ENCODE measurements at places on chromosomes 1 and 21.

GRCh38 chr1:17403081-17403480, 31.1 kb downstream of the PADI6 start:
- DNase-seq = no peak

GRCh38 chr1:159010391-159010790, 684 bp downstream of the IFI16 start:
- no peak for DNase-seq

DNA sequence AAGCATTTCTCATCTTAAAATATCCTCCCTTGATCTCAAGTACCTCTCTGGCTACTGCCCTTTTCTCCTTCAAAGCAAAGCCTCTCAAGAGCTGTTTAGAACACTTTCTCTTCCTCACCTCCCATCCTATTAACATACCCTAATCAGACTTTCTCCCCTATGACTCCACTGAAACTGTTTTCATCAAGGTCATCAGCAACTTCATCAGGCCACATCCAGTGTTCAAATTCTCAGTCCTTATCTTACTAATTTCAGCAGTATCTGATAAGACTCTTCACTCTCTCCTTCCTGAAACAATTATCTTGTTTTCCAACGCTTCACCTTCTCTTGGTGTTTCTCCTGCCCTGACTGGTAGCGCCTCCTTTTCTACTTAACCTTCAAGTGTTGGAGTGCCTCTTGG, 1.5 kb upstream of the RAP1A start:
- no peak for DNase-seq

DNA sequence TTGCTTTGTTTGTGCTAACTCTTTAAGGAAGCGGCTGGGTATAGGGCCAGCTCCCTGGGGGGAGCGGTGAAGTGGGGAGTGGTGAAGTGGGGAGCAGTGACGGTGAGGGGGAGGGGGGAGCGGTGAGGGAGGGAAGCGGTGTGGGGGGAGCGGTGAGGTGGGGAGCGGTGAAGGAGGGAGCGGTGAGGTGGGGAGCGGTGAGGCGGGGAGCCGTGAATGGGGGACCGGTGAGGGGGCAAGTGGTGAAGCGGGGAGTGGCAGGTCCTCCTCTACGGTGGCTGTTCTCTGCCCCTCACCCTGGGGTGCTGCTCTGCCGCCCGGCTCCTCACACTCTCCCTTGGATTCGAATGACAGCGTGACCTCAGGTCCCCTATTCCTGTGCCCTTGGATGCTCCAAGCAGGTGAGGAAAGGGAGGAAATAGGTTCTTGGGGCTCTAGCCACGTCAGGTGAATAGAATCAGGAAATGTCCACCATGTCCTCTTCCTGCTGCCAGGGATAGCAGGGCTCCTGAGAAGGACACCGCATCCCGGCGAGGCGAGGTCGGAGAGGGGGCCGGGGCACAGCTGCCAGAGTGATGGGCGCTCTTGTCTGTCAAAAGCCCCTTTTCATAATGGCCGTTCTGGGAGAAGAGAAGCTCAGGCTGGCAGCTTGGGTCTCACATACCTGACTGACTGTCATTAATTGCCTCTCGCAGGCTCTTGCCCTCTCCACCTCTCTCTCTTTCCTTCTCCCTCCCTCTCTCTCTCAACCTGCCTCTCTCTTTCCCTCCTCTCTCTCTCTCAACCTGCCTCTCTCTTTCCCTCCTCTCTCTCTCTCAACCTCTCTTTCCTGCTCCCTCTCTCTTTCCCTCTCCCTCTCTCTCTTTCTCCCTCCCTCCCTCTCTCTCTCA, 134.2 kb downstream of the PGBD5 start:
- no peak for DNase-seq

DNA sequence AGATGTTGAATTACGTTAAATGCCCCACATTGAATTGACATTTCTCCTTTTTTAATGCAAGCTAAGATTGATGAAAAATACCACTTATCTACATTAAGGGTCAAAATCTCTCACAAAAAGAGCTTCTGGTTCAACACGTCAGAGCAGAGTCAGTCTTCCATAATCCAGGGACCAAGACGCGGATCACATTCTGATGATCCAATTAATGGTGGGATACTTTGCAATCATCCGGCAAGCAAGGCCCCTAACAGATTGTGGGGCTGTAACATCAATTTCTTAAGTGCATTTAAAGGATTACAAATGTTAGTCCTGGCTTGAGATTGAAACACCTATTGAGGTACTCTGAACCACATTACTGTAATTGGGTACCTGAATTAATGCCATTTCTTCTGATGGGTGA, 120.2 kb upstream of the ESRRG start:
- DNase-seq = no peak

- DNase-seq = no peak
Observed at GRCh38 chr1:30966690-30967369, 58.3 kb upstream of the SDC3 start.

DNA sequence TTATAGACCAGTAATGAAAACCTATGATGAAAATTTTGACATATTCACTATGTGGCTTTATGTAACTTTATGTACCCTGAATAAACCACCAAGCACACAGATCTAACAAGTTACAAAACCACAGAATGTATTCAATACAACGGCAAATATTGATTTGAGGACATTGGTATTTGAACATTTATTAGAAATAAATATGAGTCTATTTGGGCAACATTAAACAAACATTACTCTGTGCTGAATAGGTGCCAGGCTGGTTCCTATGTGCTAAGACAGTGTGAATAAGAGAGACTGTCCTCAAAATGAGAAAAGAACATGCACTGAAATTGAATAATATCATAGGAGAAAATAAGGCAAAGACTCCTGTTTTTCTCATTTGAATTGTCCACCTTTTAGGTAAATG, 1341.2 kb downstream of the PLA2G4A start:
- DNase-seq = no peak
